PC-9 (cell line): ENCODE measurements at places on chromosomes 7 and 10.

DNA sequence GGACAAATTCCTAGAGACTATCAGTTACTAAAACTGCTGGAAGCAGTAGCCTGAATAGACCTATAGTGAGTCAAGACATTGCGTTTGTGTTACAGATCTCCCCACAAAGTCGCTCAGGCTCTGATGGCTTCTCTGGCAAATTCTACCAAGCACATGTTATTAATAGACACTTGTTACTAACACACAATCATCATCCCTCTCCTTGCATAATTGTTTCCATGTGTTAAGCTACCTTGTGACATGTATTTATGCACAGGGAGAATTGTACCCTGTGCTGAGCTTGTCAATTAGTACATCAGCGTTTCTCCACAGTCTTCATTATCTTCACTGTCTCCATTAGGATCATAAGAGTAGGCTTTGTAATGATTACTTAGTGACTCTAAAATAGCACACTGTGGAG lies 31.2 kb downstream of the DYNC2I1 start:
- DNase-seq, result no peak

GRCh38 chr7:110417611-110418010 lies 673.3 kb upstream of the LRRN3 start:
- no peak for DNase-seq

GRCh38 chr10:98267069-98267893 lies 713 bp downstream of the LOXL4 start:
- no peak for DNase-seq

- no peak for DNase-seq
Measured at GRCh38 chr7:143235561-143235960, 13.7 kb downstream of the TAS2R40 start.

DNA sequence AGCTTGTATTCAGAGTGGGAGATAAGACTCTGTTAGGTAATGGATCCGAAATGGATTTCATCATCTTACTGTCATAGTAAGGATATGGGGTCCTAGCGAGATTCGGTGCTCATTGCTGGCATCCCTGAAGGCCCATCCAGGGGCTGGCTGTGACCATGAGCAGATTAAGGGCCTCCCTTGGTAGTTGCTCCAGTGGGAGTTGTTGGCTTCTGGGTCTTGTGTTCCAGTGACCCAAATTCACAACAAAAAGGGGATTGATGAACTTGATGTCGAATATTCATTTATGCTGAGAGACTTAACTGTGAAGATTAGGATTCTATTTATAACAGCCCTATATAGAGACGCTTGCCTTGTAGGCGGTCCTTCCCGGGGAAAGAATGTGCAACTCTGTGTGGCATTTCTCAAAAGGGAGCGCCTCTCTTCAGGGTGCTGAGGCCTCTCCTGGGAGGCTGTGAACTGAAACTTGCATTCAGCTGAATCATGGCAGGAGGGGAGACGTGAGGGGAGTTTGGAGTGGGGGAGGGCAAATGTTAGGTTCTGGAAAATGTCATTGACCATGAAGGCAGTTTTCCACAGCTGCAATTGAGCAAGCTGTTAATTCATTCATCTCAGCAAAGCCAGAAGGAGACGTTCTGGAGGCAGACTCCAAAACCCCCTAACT lies 233.1 kb upstream of the FZD8 start:
- no peak for DNase-seq

DNA sequence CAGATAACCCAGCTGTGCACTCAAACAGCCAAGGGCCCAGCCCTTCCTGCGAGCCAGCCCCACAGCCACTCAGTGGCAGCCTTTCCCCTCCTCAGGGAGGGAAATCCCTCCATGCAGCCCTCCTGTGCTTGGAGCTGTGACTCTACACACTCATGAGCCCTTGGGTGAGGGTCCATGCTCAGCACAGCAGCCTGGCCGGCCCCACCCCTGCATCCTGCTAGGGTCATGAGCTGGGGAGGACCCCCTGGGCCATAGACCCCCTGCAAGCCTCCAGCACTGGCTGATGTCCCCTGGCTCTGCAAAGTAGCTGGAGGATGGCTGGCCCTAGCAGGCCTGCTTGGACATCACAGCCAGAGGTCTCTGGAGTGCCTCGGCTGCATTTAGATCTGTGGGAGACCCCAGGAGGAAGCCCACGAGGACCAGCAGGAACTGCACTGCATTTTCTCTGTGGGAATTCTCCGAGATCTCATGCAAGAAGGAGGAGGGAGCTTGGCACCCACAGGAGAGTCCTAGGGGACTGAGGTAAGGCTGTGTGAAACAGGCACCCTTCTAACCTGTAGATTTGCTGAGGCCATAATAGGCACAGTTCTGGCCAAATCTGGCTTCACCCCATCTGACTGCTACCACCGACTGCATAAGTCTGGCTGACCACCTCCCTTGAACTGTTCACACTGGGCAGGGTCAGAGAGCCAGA lies 17.4 kb downstream of the TMEM273 start:
- DNase-seq, result no peak

DNA sequence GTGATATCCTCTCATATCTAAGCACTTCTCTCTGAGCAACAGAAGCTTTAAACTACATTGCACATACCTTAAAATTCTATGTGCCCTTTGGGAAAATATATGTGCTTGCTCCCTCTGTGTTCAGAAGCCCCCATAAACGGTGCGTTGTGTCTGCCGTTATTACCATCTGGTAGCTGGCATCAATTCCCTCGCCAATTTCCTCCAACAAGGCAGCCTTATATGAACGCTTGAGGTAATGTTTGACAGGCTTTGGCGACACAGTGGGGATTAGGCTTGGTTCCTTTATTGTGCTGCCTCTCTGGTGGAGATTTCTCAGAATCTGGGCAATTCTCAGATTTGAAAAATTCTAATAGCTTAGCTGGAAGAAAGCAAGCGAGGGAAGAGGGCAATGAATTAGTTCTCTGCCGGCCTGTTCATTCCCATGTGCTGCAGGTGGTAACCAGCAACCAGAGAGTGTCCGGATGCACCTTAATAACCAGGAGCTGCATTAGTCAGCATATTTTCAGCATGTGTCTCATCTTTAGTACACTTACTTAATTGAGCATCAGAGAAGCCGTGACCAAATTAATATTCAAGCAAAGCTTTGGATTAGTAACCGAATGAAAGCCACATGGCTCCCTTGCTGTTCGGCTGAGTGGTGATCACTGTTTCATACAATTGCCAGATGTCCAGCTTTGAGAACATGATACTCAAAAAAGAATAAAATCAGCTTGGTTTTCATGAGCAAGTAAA lies 7.3 kb upstream of the PPP1R17 start:
- no peak for DNase-seq

GRCh38 chr7:47446871-47447466 lies 134.9 kb downstream of the TNS3 start:
- DNase-seq, result no peak

GRCh38 chr10:52481986-52482555 lies 168.0 kb downstream of the DKK1 start:
- DNase-seq, result no peak

DNA sequence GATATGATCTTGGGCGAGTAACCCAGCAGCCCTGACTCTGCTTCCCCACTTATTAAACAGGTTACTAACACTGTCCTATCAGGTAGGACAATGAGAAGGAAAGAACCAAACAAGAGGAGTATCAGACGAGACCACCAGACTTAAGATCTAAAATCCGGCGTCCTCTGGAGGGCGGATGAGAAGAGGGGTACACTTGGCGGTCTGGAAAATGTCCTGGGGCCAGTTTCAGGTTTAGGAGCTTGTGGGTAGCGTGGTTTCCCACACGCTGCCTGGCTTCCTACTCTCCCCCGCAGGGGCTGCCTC lies 635 bp downstream of the ZNF32 start:
- DNase-seq, result no peak

DNA sequence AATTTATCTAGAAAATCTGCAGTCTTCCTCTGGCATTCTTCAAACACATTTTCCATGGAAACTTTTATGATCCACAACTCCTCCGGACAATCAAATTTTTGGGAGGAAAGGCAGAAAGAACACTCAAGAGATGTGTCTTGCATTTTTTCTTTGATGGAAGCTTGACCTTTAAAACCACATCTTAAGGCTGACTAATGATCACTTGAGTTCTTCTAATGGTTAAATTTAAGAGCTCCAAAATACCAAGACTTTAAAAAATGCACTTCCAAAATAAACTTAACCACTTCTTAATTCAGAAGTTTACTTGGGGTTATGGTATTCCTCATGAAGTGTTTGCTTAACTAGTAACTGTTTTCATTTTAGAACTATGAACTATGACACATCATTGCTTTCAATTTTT lies 43.3 kb downstream of the ETV1 start:
- DNase-seq, result no peak

DNA sequence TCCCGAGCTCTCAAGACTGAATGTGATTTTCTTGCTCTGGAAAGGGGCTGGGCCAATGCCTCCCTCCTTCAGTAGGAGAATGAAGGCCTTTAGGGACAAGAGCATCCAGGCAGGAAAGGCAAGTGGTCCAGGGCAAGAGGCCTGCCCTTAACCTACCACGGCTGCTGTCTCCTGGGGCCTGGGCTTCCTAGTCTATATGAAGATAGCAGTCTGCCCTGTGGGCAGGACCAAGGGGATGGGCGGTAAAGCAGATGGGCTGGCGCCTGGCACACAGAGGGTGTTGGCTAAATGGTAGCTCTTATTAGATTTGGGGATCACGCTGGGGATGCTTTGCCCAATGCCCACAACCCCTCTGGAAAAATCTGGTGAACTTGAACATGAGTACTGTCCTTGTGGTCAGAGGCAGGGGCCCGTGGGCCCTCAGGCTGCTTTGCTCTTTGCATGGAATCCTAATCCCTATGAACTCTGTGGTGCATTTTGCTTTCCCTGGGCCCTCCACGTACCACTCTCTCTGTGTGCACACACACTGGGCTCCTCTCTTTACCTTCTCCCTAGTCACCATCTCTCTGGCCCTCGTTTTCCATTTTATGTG lies 20.3 kb downstream of the CHAT start:
- DNase-seq, result no peak

GRCh38 chr7:138861051-138861450 lies 63.1 kb upstream of the ATP6V0A4 start:
- no peak for DNase-seq

- no peak for DNase-seq
Measured at GRCh38 chr7:128264477-128264876, 23.4 kb downstream of the LEP start.

- DNase-seq, result no peak
Measured at GRCh38 chr7:148856891-148857290, 27.2 kb downstream of the EZH2 start.

GRCh38 chr7:91692800-91693199 lies 187.7 kb downstream of the MTERF1 start:
- DNase-seq, result no peak
